Activated naive CD8-positive, alpha-beta T cell treated with anti-CD3 and anti-CD28 coated beads, Interleukin-2, amount 10 ng/mL, durations not matched to agents 7 days and 5 days (primary cell): ENCODE measurements at places on chromosomes 2 and 18. TPM values are rescaled to one million over a fixed set of nuclear protein-coding genes. Genes with fewer than 3 reads are reported as not detected.

DNA sequence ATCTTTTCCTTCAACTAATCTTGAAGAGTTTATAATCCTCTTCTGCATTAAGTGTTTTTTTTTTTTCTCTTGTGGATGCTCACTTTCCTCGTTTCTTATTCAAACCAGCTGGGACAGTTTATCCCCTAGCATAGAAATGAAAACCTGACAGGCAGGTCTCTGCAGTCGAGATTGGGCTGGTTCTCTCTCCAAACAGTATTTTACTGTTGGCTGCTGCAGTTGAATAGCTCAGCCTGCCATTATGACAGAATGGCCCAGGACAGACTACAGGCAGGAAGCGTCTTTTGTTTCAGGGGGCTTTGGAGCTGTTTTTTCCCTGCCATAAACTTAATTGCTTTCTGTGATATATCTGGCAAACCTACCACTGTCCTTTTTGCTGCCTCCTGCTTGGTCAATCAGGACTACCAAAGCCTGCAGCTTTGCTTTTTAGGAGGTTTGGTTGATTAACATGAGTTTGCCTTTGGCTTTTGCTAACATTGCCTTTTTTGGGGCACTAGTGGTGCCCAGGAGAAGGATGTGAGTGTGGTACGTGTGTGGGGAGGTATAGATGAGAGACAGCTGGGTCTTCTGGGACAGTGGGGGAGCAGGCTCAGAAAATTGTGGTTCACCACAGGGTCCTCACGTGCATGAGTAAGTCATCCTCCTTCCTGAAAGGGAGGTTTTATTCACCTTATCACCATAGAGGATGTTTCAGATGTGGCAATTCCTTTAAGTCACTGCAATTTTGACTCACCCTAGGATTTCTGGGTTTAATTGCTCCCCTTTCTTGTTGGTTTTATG is 128.7 kb downstream of the LYPD6B start:
- H3K4me1 ChIP-seq, result peaks cover 11% of the 10 kb centered on the region
- H3K4me3 ChIP-seq, result no peak overlapping the region
- peaks cover 34% of the 10 kb centered on the region for H3K27me3 ChIP-seq
- H3K36me3 ChIP-seq, result no peaks in the 10 kb centered on the region

DNA sequence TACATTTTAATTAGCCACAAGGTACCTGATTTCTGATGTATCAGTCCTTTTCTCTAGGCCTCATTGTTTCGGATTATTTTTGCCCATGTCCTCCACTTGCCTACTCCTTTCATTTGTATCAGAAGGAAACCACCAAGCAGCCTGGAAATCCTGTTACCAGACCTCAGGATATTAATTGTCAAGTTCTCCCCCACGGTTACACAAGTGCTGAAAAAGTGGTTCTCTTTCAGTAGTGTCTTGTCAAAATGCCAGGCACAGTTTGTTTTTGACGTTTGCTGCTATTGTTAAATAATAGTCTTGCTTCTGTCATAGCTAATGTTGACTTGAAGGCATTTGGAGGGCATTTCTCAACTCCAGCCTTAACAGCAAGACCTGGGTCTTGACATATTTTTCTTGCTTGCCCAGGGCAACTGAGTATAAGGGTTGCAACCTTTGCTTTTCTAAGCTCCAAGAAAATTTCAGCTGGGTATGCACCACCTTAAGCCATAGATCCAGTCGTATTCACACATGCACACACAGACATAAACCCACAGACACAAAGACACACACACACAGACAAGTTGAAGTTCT is 31.0 kb downstream of the INSIG2 start:
- H3K36me3 ChIP-seq, result peaks cover 6% of the 10 kb centered on the region
- H3K27me3 ChIP-seq, result peaks cover 3% of the 10 kb centered on the region
- no peak overlapping the region for H3K4me3 ChIP-seq
- no peak overlapping the region for H3K27ac ChIP-seq
- peaks cover 5% of the 10 kb centered on the region for H3K4me1 ChIP-seq

GRCh38 chr2:47905386-47906156 is 727 bp downstream of the FBXO11 start:
- H3K4me3 ChIP-seq, result peak overlapping the region; percentile 87
- no peaks in the 10 kb centered on the region for H3K27me3 ChIP-seq
- peaks cover 2% of the 10 kb centered on the region for H3K36me3 ChIP-seq
- H3K27ac ChIP-seq, result peak overlapping the region; percentile 96
- H3K4me1 ChIP-seq, result peaks cover 21% of the 10 kb centered on the region
- DNase-seq, result peak; percentile 78

DNA sequence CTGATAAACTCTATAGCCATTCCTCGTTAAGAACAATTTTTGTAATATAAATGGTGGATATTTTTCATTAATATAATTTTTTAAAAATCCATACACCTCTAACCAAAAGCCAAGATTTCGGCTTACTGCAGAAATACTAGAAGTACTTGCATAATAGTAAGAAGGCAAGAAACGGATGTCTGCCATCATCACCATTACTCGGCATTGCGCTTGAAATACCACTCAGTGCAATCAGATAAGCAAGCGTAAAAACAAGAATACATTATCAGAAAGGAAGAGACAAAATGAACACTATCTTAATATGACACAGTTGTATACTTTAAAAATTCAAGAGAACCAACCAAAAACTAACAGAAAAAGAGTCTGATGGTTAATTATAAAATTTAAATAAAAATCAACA is 15.2 kb upstream of the BOLA3 start:
- no peak for DNase-seq
- no peaks in the 10 kb centered on the region for H3K4me1 ChIP-seq
- no peak overlapping the region for H3K4me3 ChIP-seq
- no peaks in the 10 kb centered on the region for H3K27me3 ChIP-seq
- peaks cover 32% of the 10 kb centered on the region for H3K36me3 ChIP-seq
- no peak overlapping the region for H3K27ac ChIP-seq

GRCh38 chr2:171824086-171824485 is 70.0 kb downstream of the SLC25A12 start:
- no peaks in the 10 kb centered on the region for H3K27me3 ChIP-seq
- H3K36me3 ChIP-seq, result peaks cover 17% of the 10 kb centered on the region
- no peak overlapping the region for H3K27ac ChIP-seq
- H3K4me1 ChIP-seq, result peaks cover 2% of the 10 kb centered on the region
- no peak for DNase-seq

- no peak for DNase-seq
- H3K27me3 ChIP-seq, result peaks cover 9% of the 10 kb centered on the region
- H3K36me3 ChIP-seq, result no peaks in the 10 kb centered on the region
Observed at GRCh38 chr2:242075696-242076095, 206.2 kb downstream of the RTP5 start.

- no peaks in the 10 kb centered on the region for H3K4me1 ChIP-seq
- no peak overlapping the region for H3K4me3 ChIP-seq
- no peaks in the 10 kb centered on the region for H3K36me3 ChIP-seq
Observed at GRCh38 chr2:192208848-192209247, 14.1 kb upstream of the TMEFF2 start.

DNA sequence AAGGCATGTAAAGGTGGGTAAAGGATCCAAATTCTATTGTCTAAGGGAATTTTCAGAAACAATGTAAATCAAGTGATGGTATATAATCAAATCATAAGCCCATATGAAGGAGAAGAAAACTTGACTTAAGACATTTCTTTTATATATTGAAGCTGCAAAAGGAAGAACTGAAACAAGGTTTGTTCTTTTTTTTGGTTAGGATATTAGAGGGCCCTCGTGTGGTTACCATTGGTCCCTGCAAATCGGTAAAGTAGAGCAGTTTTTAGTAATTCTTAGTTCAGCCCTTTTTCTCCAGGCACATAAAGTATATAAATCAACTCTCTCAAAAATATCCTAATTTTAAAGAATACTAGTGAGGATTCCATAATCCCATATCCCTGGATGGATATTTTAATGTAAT is 105.6 kb upstream of the STK17B start:
- DNase-seq, result no peak
- H3K27ac ChIP-seq, result peak overlapping the region; percentile 52
- H3K36me3 ChIP-seq, result peaks cover 7% of the 10 kb centered on the region
- H3K4me3 ChIP-seq, result peak overlapping the region; percentile 82

DNA sequence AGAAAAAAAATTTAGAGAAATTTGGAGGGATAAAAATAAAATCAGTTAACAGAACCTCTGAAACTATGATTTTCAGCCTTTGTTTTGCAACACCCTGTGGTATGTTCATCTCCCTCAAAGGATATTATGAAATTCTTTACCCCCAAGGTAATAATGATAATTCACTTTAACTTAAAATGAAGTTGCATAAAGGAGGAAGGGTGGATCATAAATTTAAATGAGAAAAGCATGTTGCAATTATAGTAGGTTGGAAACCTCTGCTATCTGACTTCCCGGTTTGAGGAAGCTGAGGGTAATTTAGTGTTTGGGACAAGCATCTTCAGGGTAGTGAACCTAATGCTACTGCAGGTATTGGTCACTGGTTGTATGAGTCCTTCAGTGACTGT is 102.9 kb downstream of the BABAM2 start:
- no peak overlapping the region for H3K27ac ChIP-seq
- H3K4me1 ChIP-seq, result peaks cover 19% of the 10 kb centered on the region
- H3K27me3 ChIP-seq, result no peaks in the 10 kb centered on the region
- DNase-seq, result no peak
- H3K36me3 ChIP-seq, result peaks cover 56% of the 10 kb centered on the region
- no peak overlapping the region for H3K4me3 ChIP-seq

DNA sequence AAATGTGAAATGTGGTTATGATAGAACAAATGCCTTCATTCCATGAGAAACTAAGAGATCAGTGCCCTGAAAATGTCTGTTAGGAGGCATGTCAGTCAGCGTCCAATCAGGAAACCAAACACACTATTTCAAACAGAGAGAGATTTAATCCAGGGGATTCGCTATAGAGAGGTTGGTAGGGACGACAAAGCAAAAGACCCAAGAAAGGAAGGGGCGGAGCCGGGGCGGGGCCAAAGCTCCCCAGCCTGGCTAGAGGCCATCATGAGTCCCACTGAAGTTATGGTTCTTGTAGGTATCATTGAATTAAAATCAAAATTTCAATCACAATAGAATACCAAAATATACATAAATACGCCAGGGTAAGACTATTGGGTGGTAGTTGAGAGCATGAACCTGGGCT is 32.9 kb upstream of the RNF149 start:
- peak; percentile 65 for DNase-seq
- peak overlapping the region; percentile 74 for H3K27ac ChIP-seq
- no peaks in the 10 kb centered on the region for H3K36me3 ChIP-seq
- H3K4me1 ChIP-seq, result peaks cover 25% of the 10 kb centered on the region
- no peaks in the 10 kb centered on the region for H3K27me3 ChIP-seq

GRCh38 chr2:21194147-21194546 is 70.4 kb downstream of the TDRD15 start:
- H3K27me3 ChIP-seq, result no peaks in the 10 kb centered on the region
- H3K27ac ChIP-seq, result no peak overlapping the region
- H3K4me3 ChIP-seq, result no peak overlapping the region
- H3K4me1 ChIP-seq, result no peaks in the 10 kb centered on the region
- H3K36me3 ChIP-seq, result no peaks in the 10 kb centered on the region

DNA sequence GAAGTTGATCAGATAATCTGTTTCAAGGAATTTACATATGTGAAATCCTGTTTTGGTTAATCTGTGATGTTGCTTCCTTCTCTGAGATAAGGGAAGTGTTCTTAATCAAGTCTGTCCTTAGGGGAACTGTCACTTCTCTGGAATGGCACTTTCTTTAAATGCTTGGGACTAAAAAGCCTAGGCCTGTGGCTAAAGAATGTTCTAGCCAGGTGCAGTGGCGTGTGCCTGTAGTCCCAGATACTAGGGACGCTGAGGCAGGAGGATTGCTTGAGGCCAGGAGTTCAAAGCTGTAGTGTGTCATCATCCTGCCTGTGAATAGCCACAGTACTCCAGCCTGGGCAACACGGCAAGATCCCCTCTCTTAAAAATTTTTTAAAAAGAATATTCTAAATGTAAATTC is 217.6 kb upstream of the SIX3 start:
- H3K27ac ChIP-seq, result no peak overlapping the region
- no peak overlapping the region for H3K4me3 ChIP-seq
- H3K36me3 ChIP-seq, result peaks cover 2% of the 10 kb centered on the region
- DNase-seq, result no peak

GRCh38 chr2:42153944-42154581 is 15.1 kb upstream of the EML4 start:
- H3K27me3 ChIP-seq, result no peaks in the 10 kb centered on the region
- H3K27ac ChIP-seq, result no peak overlapping the region
- H3K4me3 ChIP-seq, result no peak overlapping the region
- no peak for DNase-seq
- H3K4me1 ChIP-seq, result no peaks in the 10 kb centered on the region
- no peaks in the 10 kb centered on the region for H3K36me3 ChIP-seq

GRCh38 chr2:147549054-147549453 is 295.8 kb upstream of the ACVR2A start:
- H3K27me3 ChIP-seq, result peaks cover 3% of the 10 kb centered on the region
- no peak overlapping the region for H3K4me3 ChIP-seq
- no peak for DNase-seq
- H3K4me1 ChIP-seq, result peaks cover 18% of the 10 kb centered on the region

DNA sequence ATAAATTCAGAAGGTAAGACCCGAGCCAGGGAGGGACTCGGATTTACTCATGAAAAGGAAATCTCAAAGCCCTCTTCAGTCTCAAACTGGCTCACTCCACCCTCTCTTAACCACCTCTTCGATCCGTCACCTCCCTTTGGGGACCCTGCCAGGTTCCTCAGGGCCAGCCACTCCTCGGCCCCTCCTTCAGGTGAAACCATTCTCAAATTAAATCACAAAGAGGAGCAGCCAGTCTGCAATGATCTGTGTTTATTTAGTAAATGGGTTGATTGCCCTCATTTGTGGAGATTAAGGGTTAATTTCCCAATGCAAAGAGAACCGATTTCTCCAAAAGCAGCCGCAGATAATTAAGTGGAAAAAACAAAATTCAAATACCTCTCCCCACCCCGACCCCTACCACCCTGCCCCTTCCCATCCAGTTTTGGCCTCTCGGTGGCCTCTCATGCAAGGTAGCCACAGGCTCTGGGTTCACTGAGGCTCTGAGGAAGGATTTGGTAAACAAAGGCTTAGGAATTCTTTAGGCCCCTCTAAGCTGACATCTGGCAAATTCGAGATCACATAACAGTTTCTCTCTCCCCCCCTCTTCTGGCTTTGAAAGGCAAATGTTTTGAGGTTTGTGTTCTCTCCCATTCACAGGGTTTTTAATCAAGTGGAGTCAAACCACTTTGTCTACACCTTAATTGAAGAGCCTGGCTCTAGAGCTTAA is 10.3 kb upstream of the FZD7 start:
- no peak for DNase-seq
- H3K27me3 ChIP-seq, result peaks cover 17% of the 10 kb centered on the region
- no peaks in the 10 kb centered on the region for H3K4me1 ChIP-seq
- H3K36me3 ChIP-seq, result no peaks in the 10 kb centered on the region
- no peak overlapping the region for H3K27ac ChIP-seq
- no peak overlapping the region for H3K4me3 ChIP-seq

DNA sequence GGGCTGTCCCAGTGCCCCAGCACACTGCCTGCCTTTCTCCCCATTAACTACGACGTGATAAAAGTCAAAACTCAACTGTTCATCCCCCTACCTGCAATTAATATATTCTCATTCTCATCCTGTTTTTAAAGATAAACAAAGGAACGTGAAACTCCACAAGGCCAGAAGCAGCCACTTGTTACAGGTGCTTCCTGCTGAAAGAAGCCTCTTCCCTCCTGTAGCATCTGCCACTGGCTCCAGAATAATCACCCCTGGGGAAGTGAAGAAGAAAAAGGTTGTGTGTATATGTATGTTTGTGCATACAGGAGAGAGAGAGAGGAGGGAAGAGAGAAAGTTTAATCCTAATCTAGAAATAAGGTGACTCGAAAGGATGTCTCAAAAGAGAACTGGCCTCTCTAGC is 27.1 kb downstream of the KIAA2012 start:
- H3K4me3 ChIP-seq, result no peak overlapping the region
- H3K27me3 ChIP-seq, result peaks cover 13% of the 10 kb centered on the region
- DNase-seq, result no peak
- no peaks in the 10 kb centered on the region for H3K36me3 ChIP-seq
- peaks cover 4% of the 10 kb centered on the region for H3K4me1 ChIP-seq
- H3K27ac ChIP-seq, result no peak overlapping the region

Gene KYNU
- total RNA-seq, result 0.14 TPM

Gene ADCYAP1
- not detected for total RNA-seq

Gene HDAC4
- total RNA-seq, result 54.0 TPM

Gene CYP27A1
- total RNA-seq, result 4.7 TPM

Gene ESPNL
- 0.09 TPM for total RNA-seq

Gene MRPS9
- total RNA-seq, result 23.1 TPM

Gene HAAO
- 0.28 TPM for total RNA-seq

Gene RNF103
- total RNA-seq, result 20.9 TPM
